ENCODE measurements at places on chromosomes 7 and 10.
A peak's percentile ranks its signal among the peaks of the same experiment; 100 is the strongest.

GRCh38 chr10:28503114-28503513 lies 29.8 kb upstream of the WAC start:
- DNase-seq: no peak

- no peak for DNase-seq
These were observed 20.7 kb upstream of the GIMAP8 start for GRCh38 chr7:150429699-150430098.

GRCh38 chr7:4297165-4297917 lies 384.8 kb upstream of the FOXK1 start:
- DNase-seq: no peak

DNA sequence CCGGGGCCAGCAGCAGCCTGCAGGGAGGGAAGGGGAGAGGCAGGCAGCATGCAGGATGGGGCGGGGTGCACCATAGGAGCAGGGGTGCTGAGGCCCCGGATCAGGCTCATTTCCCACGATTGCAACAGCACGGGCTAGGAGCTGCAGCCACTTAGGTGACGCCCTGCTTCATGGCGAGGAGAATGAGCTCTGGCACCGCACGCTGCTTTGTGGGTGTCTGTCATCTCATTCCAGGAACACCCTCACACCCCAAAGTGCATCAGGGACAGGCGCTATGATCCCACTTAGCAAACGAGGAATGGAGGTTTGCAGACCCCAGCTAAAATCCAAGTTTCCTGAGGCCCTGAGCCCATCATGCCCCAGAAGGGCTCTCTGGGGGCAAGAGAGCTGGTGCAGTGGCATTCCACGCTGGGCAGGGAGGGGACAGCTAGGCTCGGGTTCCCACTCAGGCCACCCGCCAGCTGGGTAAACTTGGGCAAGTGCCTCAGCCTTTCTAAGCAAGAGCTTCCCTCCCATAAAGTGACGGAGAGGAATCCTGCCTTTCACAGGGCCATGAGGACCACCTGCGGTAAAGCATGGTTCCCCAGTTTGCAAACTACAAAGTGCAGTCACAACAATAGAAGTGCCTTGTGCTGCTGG lies 9.3 kb downstream of the KCNH2 start:
- DNase-seq: no peak

GRCh38 chr10:2938869-2939268 lies 128.5 kb upstream of the PFKP start:
- DNase-seq: no peak

GRCh38 chr7:45568536-45569289 lies 5.5 kb upstream of the ADCY1 start:
- no peak for DNase-seq

DNA sequence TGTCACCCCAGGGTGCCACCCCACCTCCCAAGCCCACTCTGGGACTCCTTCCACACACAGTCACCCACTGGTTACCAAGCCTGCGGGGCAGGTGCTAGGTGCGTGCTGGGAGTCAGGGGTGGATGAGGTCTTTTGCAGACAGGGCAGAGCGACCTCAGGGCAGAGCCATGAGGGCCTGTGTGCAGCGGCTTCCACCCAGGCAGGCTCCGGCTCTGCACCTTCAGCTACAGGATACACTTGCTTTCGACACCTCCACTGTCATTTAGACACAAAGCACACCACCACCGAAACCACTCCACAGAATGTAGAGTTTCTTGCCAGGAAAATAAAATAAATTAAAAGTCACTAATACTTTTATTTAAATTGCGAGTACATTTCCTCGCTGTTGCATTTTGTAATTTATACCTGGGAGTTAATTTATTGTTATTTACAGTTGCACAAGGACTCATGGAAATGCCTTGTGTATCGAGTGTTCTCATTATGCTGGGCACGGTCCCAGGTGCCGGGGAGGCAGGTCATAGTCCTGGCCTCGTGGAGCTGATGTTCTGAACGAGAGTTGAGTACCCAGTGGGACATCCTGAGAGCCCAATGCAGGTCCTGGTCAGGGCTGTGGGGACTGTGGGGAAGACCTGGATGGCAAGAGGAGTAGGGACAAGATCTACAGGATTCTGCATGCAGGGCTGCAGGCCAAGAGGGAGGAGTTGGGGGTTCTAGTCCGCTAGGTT lies 127.8 kb downstream of the CUX1 start:
- no peak for DNase-seq

DNA sequence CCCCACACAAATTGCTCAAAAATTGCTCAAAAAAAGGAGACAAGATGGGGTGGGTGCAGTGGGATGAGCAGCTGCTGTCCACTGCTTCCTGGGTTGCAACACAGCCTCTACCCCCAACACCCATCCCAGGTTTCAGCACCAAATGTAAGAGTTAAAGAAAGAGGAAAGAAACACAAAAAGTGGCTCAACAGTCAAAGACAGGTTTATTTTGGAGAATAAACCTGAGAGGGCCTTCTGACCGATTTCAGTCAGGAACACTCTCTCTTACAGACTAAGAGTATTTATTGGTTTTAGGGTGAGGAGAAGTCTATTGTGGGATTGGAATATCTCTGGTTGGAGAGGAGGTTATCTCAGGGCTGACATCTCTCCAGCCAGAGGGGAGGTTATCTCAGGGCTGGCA lies 28.4 kb downstream of the OR13A1 start:
- DNase-seq: no peak

- DNase-seq: no peak
These were observed 83.6 kb downstream of the KCNMA1 start for GRCh38 chr10:77553966-77554365.

GRCh38 chr7:116236020-116236630 lies 25.8 kb downstream of the TES start:
- peak; percentile 22 for DNase-seq

DNA sequence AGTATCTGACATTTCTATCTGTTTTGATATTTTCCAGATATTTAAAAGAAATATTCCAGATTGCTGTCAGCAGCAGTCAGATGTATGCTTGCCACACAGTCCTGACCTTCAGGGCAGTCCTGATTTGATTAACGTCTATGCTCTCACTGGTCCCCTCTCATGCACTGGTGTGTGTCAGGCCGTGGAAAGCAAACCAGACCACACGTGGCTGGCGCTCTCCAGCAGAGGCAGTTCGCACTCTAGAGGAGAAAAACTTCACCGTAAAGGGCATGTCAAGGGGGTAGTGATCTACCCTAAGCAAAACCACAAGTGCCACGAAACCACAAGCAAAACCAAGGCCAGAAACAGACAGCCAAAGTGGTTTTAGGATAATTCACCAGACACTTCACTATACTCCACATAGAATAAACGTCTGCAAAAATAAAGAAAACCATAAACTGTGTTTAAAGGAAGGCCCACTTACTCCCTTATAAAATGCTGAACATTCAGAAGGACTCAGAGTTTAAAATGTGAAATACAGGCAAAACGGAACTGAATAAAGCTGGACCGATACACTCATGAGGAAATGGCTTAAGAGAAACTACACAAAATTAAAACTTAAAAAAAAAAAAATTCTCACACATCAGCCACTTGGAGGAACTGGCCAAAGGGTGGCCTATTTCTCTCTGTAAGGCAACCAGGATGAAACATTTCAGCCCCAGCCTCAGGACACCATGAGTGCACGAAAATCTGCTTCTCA lies 26.4 kb downstream of the PARP12 start:
- no peak for DNase-seq

DNA sequence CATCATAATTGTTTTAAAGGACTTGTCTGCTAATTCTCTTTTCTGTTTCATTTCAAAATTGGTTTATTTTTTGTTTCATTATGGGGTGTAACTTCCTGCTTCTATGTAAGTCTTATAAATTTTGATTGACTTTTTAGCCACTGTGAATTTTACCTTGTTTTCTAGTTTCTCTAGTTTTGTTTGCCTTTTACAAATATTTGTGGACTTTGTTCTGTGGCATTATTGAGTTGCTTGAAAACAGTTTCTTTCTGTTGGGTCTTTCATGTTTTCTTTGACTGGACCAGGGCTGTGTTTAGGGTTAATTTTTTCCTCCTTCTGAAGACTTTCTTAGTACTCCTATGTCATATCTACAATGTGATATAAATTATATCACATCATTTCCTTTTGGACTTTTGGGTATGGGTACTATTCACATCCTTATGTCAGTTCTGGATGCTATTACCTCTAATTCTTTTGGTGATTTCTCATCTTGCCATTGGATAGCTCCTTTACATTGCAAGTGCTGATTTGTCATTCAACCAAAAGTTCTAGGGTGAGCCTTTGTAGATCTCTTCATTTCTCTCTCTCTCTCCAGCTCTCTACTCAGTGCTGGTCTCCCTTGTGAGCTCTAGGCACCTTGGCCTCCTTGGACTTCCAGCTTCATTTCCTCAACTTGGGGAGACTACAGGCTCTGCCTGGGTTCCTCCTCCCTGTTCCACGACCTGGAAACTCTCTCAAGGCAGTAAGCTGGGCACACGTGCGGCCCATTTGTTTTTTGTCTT lies 36.9 kb downstream of the MLLT10 start:
- no peak for DNase-seq

DNA sequence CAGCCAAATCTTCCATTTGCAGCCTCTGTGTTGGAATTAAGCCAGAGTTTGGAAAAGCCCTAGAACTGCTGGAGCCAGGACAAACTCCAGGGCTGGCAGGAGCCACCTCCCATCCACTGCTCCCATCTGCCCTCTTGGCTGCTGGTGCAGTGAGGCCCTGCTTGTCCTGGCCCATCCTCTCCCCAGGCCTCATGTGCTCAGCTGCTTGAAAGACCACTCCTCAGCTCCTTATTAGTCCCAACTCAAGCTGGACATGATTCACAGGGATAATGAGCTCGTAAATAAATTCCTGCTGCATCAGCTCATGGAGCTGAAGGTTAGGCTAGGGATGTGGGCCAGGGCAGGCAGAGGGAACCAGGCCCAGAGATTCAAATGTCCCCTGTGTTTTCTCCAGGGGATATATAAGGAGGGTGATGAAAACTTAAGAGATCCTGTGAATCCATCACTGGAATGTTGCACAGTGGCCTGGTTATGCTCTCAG lies 282.8 kb downstream of the RPS24 start:
- no peak for DNase-seq

GRCh38 chr10:14032406-14032998 lies 298.2 kb downstream of the FRMD4A start:
- no peak for DNase-seq

DNA sequence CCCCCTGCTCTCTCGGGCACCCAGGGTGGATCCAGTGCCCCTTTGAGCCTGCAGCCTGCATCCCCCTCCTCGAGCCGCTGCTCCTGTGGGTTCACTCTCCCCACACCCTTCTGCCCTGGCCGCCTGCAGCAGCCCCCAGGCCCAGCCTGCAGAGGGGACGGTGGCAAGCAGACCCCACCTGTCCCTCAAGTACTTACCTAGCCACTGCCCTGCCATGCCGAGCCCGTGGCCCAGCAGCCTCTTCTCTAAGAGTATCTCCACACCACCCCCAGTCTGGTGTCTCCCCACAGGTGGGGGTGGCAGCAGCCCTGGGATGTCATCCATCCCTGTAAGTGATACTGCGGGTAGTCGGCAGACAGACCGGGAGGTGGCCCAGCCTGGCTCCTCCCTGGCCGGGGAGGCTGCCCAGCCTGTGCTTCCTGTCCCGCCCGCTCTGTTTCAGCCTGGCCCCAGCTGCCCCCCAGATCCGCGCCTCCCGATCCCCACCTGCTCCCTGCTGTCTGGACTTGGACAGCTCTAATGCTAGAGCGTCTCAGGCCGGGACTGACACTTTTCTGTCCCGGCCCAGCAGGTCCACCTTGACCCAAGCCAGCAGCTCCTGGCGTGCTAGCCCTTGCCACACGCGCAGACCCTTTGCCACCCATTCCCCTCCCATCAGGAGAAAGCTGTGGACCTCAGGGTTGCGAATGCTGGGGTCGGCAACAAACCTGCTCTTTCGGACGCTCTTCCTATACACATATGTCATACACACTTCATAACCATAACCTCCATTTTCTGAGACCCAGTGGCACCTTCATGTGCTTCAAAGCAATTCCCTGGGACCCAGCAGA lies 25.0 kb downstream of the YKT6 start:
- DNase-seq: no peak

DNA sequence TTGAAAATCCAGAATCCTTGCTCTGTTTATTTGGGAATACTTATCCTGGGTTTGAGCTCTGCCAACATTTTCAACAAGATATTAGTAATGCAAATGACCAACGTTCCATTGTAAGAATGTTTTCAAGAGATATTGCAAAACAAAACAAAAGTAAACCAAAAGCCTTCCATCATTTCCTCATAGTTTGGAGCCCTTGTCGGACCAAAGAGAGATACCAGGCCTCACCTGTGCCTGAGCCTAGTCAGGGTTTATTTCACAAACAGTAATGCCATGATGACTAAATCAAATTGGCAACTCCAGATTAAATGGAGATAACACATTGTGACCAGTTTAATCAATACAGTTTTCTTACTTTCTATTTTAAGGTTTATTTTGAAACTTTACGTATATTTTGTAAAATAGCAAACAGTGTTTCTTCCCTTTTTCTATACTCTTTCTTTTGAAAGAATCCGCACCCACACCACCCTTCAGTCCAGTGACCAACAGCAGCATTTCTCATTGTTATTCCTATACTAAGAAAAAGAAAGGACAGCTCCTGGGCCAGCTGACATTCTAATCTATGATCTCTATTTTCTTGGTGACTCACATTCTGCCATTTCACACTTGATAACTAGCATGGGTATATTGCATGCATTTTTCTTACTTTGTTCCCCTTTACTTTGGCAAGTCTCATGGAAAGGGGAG lies 168.5 kb upstream of the MEOX2 start:
- DNase-seq: no peak

- DNase-seq: no peak
These were observed 224.7 kb upstream of the PHYHIPL start for GRCh38 chr10:58951746-58952145.

- DNase-seq: no peak
These were observed 18.7 kb downstream of the ZNF786 start for GRCh38 chr7:149071641-149072437.

GRCh38 chr7:96991546-96992191 lies 13.7 kb upstream of the DLX6 start:
- no peak for DNase-seq

- DNase-seq: no peak
These were observed 11.7 kb upstream of the PRDX3 start for GRCh38 chr10:119190353-119190752.

DNA sequence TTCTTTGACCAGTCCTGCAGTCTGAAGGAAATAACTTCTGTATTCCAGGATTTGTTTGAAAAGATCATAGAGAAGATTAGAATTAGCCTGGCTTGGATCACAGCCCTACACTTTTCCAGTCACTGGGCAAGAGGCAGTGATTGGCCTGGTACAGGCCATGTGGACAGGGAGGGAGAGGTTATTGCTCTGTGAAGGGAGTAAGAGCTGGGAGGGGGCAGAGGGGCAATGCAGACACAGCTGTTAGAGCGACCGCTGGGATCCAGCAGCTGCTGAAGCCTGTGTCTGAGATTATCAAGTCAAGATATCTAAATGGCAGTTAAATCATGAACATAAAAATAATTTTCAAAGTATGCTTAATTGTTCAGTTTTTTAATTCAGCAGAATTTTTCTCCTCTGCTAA lies 257.3 kb downstream of the SDK1 start:
- DNase-seq: no peak

DNA sequence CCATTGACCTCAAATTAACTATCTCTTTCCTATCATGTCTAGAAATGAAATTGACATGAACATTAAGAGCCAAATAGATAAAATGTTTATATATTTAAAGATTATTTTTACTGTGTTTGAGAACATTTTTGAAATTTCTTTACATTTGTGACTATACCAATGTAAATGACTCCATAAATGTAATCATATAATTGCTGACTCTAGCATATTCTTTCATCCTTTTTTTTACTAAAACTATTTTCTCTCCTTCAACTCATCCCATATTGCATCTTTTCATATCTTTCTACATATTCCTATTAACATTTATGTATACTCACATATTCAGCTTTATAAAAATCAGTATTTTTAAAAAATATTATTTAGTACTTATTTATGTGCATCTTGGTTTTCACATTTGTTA lies 16.9 kb downstream of the TMEM106B start:
- no peak for DNase-seq

- no peak for DNase-seq
These were observed 933.1 kb upstream of the LRRN3 start for GRCh38 chr7:110157631-110158362.

Data from posterior cingulate gyrus (tissue), 11 donors.